Activated CD4-positive, alpha-beta memory T cell treated with anti-CD3 and anti-CD28 coated beads for 36 hours (primary cell): ENCODE measurements at places on chromosomes 5 and 9.

GRCh38 chr5:132002757-132003156, 8.7 kb downstream of the ACSL6 start:
- no peak for DNase-seq

- DNase-seq = no peak
Observed at GRCh38 chr9:135617991-135618411, 21.3 kb downstream of the GLT6D1 start.

GRCh38 chr5:76084496-76085242, 1.5 kb downstream of the SV2C start:
- DNase-seq = peak; percentile 23

- DNase-seq = no peak
Observed at GRCh38 chr9:95857124-95857523, 18.4 kb upstream of the ERCC6L2 start.

DNA sequence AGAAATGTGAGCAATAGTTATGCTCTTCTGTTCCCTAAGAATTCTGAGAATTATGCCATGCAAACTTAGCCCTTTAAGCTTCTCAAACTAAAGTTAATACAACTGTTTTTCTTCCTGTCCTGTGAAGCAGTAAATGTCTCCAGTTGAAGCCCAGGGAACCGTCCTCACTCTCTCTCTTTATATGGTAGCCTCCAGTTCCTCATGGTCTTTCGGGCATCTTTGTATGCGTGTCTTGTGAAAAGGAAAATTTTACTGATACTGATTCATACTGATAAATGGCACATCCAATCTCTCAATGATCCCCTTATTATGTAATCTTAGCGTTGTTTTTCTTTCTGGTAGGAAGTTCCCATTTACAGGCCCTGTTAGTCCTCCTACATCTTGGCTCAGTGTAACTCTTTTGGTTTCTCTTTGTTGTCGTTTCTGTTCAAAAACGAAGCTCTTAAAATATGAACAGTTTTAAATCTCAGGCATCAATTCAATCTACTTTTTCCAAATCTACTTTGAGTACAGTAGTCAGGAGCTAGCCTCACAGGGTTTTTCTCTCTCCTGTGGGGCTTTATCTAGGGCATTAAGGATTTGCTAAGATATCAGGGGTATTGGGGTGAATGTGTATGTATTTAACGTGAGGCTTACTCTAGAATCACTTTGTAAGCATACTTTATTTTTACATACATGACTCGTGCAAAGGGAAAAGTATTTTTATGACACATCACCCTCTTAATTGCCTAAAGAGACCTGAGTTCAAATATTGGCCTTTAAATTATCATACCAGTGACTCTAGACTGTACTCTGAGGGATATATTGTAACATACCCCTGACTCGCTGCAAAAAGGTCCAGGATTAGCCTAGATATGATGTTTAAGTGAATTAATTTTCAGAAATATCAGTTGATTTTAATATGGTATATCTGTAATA, 258.0 kb downstream of the NR3C1 start:
- no peak for DNase-seq

DNA sequence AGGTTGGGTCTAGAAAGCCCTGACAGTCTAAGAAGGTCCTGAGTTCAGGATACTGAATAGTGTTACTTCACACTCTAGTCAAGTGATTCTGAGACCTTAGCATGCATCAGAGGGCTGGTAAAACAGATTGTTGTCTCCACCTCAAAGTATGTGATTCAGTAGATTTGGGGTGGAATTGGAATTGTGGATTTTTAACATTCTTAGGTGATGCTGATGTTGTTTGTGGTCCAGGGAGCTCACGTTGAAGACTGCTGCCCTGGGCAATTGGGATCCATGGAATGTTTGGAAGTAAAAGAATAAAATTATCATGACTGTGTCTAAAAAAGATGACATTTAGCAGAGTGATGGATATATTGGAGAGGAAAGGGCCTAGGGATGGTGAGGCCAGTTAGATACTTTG, 75.6 kb downstream of the VCAN start:
- no peak for DNase-seq

GRCh38 chr5:145449794-145450193, 385.3 kb downstream of the PRELID2 start:
- no peak for DNase-seq

DNA sequence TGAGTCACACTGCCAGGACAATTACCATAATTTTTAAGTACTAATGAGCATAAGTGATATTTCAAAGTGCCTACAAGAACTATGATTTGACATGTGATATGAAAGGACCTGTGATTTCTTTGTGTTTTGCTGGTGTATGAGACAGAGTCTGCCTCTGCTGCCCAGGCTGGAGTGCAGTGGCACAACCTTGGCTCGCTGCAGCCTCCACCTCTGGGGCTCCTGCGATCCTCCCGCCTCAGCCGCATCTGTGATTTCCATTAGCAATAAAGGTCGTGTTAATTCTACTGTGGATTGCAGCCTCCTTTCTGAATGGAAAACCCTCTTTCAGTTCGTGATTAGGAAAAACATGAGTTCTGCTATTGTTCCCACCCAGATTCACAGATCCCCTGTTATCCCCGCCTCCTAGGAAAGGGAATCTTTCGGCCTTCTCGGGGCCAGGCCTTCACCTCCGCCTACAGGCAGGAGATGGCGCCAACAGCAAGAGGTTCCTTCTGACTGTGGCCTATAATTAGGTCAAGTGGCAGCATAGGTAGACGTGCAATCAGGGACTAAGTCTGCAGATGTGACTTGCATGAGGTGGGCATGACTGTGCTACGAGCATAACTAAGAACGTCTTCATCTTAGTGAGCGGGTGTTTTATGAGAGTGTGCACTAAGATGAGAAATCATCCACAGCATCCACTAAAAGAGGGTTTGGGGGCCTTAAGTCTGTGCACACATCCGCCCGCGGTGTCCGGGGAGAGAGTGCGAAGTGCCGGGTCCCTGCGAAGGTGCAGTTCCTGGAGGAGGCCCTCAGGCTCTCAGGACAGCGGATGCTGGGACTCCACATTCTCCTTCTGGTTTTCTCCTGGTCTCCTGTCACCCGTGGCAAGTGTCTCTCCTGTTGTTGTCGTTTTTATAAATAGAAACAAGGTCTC, 23.1 kb downstream of the TRIM7 start:
- peak; percentile 81 for DNase-seq

- DNase-seq = no peak
Observed at GRCh38 chr5:146646441-146646840, 130.5 kb upstream of the GPR151 start.

DNA sequence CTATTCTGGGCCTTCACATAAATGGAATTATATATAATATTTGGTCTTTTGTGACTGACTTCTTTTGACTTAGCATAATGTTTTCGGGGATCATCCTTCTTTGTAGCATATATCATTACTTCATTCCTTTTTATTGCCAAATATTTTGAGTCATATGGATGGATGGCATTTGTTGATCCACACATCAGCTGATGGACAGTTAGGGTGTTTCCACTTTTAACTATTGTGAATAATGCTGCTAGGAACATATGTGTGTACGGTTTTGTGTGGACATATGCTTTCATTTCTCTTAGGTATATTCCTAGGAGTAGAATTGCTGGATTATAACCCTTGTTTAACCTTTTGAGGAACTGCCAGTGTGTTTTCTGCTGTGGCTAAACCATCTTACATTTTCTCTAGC, 249.6 kb downstream of the FANCC start:
- no peak for DNase-seq

- no peak for DNase-seq
Observed at GRCh38 chr9:34636791-34637355, 714 bp downstream of the SIGMAR1 start.

DNA sequence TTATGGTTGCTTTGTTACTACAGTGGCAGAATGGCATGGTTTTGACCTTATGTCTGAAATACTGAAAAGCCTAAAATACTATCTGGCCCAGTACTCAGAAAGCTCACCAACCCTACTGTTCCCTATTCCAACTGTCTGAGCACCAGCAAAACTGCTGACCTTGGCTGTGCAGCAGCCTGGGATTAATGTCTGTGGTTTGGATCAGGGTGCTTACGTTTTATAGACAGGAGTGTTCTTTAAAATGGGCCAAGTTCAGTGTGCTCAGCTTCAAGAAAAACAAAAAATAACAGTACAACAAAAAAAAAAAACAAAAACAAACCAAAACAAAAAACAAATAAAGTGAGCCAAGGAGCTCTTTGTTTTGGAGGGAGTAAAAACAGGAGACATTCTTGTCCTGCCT, 36.4 kb downstream of the SLC28A3 start:
- no peak for DNase-seq

- DNase-seq = no peak
Observed at GRCh38 chr5:65867542-65868195, 58.7 kb upstream of the ERBIN start.

DNA sequence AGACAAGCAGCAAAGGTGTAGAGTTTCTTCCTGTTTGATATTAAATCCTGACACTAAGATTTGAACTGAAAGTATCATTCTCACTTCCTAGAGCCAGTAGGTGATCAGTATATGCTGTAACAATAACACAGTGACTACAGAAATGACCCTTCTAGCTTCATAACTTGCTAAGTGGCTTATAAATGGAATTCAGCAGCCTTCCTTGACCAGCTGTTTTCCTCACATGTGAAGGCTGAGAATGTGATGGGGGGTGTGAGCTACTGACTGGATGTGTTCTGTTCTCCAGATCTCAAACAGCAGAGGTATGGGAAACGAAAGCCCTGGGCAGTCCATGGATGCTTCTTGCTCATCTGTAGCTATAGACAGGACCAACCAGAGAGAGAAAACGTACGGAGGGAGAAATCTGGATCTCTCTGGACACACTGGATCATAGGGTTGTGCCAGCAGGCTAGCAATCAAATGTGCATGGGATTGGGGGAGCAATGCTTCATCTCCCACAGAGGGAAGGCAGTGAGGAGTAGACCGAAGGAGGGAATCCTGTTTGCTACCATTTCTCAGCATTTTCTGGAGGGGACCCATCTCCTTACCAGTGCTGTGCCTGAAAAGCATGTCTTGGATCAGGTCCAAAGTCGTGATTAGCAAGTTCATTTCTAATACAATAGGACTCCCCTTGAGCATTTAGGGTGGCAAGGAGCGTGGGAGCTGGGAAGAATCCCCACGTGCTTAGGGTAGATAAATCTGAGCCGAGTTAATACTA, 39.4 kb downstream of the TNFAIP8 start:
- DNase-seq = no peak

- no peak for DNase-seq
Observed at GRCh38 chr9:4126184-4126865, 173.5 kb downstream of the GLIS3 start.

DNA sequence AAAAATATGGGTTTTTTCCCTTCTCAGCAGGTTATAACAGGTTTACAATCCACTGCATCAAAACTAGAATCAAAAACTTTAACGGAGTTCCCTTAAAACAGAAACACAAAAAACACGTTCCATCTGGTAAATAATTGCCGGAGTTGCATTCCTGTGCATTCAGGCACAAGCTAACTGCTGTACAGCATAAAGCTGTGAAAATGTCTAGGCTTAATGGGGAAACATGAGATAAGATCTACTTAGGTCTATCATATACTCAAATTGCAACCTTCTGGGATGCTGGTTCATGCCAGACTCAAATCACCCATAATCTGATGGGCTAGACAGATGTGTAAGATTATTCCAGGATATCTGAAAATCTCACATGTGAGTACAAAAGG, 265.3 kb downstream of the DOCK8 start:
- no peak for DNase-seq

- no peak for DNase-seq
Observed at GRCh38 chr9:78856144-78856543, 559.2 kb downstream of the PSAT1 start.

DNA sequence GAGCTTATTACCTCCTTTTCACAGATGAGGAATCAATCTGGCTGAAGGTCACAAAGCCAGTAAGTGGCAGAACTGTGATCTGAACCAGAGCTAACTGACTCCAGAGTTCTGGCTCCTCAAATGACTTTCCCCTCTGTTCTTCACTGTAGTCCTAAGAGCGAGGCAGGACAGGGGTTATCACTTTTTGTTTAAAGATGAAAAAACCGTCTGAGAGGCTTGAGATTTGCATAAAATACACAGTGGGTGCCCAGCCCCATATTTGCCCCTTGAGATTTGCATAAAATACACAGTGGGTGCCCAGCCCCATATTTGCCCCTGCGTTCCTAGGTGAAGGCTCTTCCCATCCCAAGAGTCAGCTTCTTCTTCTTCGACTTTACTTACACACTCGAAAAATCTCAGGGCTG, 667 bp downstream of the FBXO10 start:
- DNase-seq = no peak

DNA sequence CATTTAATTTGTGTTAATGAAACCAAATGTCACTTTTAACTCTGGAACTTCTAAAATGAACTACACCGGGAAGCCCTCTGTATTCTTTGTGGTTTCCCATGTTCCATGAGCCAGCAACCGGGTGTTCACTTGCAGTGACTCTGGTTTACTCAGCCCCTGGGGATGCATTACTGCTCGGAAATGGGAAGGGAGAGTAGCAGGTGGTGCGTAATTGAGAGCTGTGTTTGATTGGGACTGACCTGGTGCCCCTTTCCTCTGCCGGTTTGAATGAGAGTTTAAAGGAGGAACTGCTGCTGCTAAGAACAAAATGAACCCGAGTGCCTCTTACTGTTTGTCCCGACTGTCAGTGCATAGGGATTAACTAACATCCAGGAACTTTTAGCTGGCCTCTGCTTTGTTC, 100.1 kb upstream of the DHFR start:
- DNase-seq = peak; percentile 66

DNA sequence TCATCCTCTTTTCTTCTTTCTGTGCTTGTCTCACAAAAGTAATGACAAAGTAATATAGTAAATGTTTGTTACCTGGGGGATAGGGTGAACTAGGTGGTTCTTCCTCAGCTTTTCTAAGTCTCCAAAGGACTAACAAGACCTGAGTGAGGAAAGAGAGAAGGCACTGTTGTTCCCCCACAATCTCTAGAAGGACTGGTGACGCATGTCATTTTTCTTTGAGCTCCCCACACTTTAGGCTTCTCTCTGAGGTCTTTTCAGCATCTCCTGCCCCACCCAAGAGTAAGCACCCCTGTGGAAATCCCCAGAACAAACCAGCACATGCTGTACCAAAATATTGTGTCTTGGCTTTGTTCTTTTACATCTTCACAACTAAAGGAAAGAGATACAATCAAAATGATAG, 2.4 kb upstream of the IL7R start:
- DNase-seq = peak; percentile 78

- peak; percentile 42 for DNase-seq
Observed at GRCh38 chr9:109972026-109972882, 192.3 kb downstream of the PALM2AKAP2 start.

DNA sequence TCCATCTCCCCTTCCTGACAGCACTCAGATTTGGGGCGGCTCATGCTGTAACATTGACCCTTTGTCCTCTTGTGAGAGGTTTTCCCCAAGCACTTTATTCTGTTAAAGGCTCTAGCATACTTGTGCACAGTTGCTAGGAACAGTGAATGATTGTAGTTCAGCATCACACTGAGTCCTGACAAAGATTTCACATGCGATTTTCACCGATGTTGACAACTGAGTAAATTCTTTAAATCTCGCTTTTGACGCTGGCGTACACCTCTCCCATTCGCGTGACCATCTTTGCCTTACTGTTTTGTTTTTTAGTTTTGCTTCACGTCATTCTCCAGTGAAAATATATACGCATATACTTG, 780 bp downstream of the CDC37L1 start:
- no peak for DNase-seq

GRCh38 chr5:148492351-148492750, 108.6 kb downstream of the FBXO38 start:
- DNase-seq = no peak

GRCh38 chr9:94802793-94803192, 76.3 kb downstream of the AOPEP start:
- DNase-seq = peak; percentile 61

GRCh38 chr9:71929223-71929622, 17.8 kb downstream of the C9orf85 start:
- no peak for DNase-seq

- DNase-seq = peak; percentile 23
Observed at GRCh38 chr5:149128023-149128875, 13.0 kb upstream of the ABLIM3 start.
